Activated CD4-positive, alpha-beta T cell treated with anti-CD3 and anti-CD28 coated beads, Interleukin-2, amount 10 ng/mL, durations not matched to agents 24 days and 14 days (primary cell): ENCODE measurements at places on chromosomes 5 and 9.

GRCh38 chr5:103228588-103228987 lies 30.0 kb upstream of the MACIR start:
- DNase-seq = no peak

GRCh38 chr9:34343090-34343489 lies 13.7 kb downstream of the NUDT2 start:
- no peak for DNase-seq

- no peak for DNase-seq
Observed at GRCh38 chr9:15401266-15401665, 21.4 kb upstream of the SNAPC3 start.

GRCh38 chr5:172235827-172236736 lies 42.1 kb downstream of the EFCAB9 start:
- DNase-seq = no peak

GRCh38 chr9:32589083-32589723 lies 16.2 kb upstream of the NDUFB6 start:
- no peak for DNase-seq

- no peak for DNase-seq
Observed at GRCh38 chr5:16531063-16531648, 65.6 kb upstream of the ZNF622 start.

DNA sequence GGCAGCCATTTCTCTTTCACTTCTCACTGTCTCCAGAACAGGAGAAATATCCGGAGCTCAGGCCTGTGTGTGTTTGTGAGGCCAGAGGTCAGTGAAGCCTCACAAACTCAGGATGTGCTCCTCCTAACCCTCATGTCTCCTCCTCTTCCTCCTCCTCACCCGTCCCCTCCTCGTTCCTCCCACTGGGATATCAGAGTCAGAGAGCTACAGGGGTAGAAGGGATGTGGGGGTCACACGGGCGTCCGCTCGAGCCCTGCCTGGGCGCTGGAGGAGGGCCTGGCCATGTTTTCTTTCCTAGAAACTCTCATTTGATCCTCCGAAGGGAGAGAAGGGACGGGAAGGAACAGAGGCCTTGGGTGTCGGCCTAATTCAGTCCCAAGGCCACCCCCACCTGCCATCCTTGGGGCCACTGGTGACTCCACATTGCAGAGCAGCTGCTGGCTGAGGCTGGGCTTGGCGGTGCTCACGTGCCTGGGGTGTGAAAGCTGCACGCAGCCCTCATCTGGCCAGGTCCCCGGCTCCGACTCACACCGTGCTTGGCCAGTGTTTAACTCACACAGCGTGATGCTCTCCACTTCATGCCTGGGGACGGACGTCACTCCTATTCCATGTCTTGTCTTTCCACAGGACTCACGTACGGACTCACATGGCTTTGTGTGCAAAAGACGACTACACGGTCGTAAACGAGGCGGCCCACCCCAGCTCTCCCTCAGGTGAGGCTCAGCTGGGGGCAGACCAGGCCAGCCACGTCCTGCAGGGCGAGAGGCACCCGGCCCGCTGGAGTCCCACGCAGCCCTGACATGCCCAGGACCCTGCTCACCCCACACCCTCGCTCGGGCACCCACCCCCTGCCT lies 22.6 kb upstream of the SLC6A19 start:
- DNase-seq = no peak

DNA sequence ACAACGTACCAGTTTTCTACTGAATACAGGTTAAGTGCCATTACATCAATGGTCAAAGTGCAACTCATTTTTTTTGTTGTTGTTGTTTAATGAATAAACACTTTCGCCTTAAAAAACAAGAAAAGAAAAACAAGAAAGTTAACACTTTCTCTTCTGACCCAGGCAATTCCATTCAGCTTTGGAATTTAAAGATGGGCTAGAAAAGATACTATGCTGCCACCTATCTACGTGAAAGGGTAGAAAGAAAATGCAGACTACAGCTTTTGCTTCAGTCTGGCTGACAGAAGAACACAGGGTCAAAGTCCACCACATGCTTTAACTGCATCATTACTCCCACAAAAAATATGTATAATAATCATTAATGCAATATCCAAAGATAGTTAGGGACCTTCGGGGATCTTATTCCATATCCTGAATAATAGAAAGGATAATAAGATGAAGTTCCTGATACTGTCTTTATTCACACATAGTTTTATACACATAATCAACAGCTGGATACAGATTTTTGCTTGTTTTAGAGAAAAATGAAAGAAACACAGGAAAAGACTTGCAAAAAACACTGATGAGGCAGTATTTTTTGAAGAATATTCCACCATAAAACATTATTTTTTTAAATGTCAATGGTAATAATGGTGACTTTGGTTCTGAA lies 40.4 kb downstream of the ZDHHC21 start:
- no peak for DNase-seq

GRCh38 chr5:53943938-53944337 lies 366.4 kb downstream of the ARL15 start:
- no peak for DNase-seq

- no peak for DNase-seq
Observed at GRCh38 chr5:57551251-57551650, 68.6 kb upstream of the ACTBL2 start.
